Stimulated activated CD4-positive, alpha-beta T cell treated with anti-CD3 and anti-CD28 coated beads, Interleukin-2, amount 100 ng/mL, for 4 hours (primary cell): ENCODE measurements at places on chromosomes 13 and 19.

DNA sequence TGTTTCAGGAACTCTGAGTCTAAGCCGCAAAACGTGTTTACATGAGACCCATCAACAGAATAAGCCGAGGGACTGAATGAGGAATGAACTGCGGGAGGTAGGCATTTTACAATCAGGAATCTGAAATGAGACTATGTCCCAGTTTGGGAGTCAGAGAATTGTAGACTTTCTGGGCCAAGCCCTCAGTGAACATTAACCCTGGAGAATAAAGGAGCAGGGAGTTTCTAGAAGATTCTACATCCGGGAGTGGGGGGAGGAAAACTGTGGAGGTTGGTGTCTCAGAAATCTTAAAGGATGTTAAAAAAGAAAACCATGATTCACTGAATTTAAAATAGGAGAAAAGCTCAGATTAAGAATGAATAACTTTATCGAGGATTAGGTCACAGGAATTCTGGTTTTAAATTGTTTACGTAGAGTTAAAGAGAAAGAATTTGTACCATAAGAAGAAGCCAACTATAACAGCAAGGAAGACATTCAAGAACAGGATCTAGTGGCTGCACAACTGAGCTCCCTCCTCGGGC lies 18.5 kb downstream of the RFX2 start:
- DNase-seq: no peak

DNA sequence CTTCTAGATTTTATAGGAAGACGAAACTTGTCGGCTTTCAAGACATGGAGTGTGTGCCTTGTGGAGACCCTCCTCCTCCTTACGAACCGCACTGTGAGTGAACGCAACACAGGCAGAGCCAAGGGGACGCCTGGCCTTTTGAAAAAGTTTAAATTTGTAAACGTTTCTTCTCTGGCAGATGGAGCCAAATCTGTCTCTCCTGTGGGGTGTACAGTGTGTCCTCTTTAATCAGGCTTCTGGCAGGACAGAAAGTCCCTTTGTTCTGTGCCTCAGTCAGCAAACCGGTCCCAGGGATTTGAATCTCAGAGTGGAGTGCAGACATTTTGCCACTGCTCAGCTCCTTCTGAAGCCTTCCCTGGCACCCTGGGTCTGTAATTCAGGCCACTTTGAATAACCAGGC lies 56.5 kb downstream of the TNFRSF19 start:
- DNase-seq: no peak

GRCh38 chr19:33724021-33724720 lies 72.5 kb upstream of the KCTD15 start:
- no peak for DNase-seq

GRCh38 chr19:1992759-1993260 lies 22.7 kb downstream of the BTBD2 start:
- DNase-seq: no peak

GRCh38 chr19:11053817-11054195 lies 35.5 kb upstream of the LDLR start:
- DNase-seq: no peak

DNA sequence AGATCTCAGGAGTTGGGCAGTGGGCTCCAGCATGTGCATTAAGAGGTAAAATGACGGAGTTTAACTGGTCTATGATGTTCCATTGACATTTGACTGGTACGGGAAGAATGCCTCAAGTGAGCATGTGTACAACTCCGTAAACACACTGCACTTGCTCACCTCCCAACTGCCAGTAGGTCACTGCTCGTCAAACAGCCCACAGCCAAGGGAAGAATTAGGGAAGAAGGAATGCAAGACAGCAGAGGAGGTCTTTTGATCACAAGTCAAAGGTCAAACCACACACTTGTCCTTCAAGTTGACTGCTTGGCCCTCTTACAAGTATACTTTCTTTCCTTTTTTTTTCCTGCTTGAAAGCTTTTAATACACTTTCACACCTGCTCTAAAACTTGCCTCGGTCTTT lies 236.7 kb downstream of the B3GLCT start:
- DNase-seq: no peak

- DNase-seq: no peak
Observed at GRCh38 chr13:97296740-97297139, 74.6 kb downstream of the MBNL2 start.

- DNase-seq: peak; percentile 83
Observed at GRCh38 chr19:1851654-1852580, 3.6 kb upstream of the REXO1 start.

DNA sequence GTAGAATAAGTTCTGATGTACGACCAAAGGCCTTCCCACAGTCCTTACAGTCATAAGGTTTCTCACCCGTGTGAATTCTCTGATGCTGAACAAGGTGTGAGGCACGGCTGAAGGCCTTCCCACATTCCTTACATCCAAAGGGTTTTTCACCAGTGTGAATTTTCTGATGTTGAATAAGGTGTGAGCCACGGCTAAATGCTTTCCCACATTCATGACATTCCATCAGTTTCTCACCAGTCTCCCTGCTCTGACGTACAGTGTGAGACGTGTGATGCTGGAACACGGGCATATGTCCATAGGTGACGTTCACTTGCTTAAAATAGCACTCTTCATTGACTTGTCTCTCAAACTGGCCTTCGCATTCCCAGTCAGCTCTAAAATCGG lies 31.0 kb upstream of the COX7A1 start:
- no peak for DNase-seq

GRCh38 chr19:44927746-44928145 lies 13.3 kb downstream of the APOC1 start:
- DNase-seq: no peak

GRCh38 chr13:45492538-45492937 lies 27.8 kb downstream of the COG3 start:
- DNase-seq: no peak

- no peak for DNase-seq
Observed at GRCh38 chr13:98834254-98834960, 81.9 kb upstream of the SLC15A1 start.

GRCh38 chr13:76741046-76741445 lies 145.2 kb downstream of the KCTD12 start:
- DNase-seq: no peak

- no peak for DNase-seq
Observed at GRCh38 chr19:952680-953444, 27.0 kb downstream of the ARID3A start.

GRCh38 chr19:19218911-19219310 lies 7.2 kb downstream of the NCAN start:
- DNase-seq: no peak

DNA sequence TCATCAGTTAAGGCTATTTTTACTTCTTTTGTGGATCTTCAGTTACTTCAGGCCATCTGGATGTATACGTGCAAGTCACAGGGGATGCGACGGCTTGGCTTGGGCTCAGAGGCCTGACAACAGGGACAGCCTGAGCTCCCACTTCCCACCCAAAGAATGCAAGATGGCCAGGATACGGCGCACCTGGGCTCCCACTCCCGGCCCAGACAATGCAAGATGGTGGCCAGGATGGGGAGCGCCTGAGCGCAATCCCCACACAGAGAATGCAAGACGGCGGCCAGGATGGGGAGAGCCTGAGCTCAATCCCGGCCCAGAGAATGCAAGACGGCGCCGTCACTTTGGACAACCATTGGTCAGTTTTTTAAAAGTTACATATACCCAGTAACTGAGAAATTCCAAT lies 25.3 kb upstream of the MIER2 start:
- no peak for DNase-seq

- no peak for DNase-seq
Observed at GRCh38 chr19:6472713-6473112, 8.6 kb downstream of the CRB3 start.

DNA sequence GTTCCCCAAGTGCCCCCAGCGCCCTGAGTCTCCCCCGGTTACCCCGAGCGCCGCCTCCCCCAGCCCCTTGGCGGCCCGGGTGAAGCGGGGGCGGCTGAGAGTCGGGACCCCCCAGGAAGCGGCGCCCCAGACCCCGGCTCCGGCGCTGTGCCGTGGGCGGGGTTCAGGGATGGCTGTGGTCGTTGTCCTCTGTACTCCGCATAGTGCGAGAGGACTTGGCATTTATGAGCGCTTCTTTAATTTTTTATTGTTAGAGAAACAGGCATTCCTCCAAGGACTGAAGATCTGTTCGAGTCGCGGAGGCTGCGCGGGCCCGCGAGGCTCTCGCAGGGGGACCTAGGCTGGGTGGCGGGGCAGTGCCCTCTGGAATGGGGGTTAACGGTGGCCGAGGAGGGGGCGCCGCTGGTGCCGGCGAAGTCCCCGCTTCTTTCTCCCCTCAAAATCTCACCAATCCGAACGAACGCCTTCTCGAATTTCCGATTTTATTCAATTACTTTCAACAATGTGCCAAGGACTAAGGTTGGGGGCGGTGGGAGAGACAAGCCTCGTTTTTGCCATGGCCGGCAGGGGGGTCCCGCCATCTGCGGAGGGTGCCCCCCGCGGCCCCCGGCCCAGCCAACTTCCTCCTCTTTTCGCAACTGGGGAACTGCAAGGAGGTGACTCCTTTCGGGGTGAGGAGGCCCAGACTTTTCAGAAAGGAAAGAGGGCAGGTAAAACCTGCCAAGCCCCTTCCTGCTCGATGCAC lies 596 bp upstream of the GJB2 start:
- DNase-seq: no peak

DNA sequence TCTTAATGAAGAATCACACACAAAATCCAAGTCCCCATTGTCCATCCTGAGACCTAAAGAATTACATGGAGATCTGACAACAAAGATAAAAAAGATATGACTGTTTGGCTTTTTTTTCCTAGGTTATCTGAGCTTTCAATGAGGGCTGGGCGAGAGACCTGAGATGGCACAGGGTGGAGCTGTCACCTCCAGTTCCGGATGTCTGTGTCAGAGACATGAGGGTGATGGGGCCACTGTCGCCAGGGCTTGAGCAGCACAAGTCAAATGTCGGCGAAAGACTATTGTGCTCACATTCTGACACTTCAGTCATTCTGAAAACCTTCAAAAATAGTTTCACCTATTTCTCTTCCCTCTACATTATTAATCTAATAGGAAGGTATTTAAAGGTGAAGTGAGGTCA lies 65.7 kb downstream of the SLC7A1 start:
- no peak for DNase-seq

GRCh38 chr19:8610041-8610935 lies at the start of gene ADAMTS10:
ADAMTS10 (minus strand) TSS chr19:8610715; CDS start chr19:8605710, 5,005 bp downstream.
- no peak for DNase-seq

GRCh38 chr13:78524936-78525335 lies 78.4 kb downstream of the POU4F1 start:
- DNase-seq: no peak

DNA sequence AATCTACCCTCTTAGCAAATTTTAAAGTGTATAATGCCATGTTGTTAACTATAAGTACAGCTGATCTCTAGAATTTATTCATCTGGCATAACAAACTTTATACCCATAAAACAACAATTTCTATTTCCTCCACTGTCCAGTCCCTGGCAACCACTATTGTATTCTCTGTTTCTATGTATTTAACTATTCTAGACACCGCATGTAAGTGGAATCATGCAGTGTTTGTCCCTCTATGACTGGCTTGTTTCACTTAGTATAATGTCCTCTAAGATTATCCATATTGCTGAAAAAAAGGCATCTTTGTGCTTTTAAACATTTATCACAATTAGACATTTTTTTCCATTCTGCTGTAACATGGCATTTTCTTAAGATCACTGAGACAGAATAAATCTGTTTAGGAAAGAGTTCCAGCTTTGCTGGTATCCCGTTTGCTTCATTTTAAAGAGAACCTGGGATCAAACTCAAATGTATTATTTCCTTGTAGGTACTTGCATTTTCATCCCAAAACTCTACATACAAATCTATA lies 1191.0 kb downstream of the SLITRK5 start:
- DNase-seq: no peak

- peak; percentile 19 for DNase-seq
Observed at GRCh38 chr13:113029487-113030258, 60.7 kb downstream of the MCF2L start.

- peak; percentile 65 for DNase-seq
Observed at GRCh38 chr19:17488593-17489391, 18.5 kb downstream of the SLC27A1 start.

DNA sequence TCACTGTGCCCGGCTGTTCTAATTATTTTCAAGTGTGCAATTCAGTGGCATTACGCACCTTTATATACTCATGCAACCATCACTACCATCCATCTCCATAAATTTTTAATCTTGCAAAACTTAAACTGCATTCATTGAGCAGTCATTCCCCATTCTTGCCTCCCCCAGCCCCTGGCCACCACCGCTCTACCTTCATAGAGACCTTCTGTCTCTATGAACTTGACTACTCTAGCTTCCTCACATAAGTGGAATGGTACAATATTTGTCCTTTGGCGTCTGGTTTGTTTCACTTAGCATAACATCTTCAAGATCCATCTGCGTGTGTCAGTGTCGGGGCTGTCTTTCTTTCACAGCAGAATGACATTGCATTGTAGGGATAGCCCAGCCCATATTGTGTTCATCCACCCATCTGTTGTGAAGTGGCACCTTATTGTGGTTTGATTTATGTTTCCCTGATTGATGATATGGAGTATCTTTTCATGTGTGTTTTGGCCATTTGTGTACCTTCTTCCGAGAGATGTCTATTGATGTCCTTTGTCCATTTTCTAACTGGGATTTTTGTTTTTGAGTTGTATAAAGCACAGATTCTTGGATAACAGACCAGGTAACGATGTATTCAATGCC lies 64.8 kb upstream of the FLT1 start:
- DNase-seq: no peak

DNA sequence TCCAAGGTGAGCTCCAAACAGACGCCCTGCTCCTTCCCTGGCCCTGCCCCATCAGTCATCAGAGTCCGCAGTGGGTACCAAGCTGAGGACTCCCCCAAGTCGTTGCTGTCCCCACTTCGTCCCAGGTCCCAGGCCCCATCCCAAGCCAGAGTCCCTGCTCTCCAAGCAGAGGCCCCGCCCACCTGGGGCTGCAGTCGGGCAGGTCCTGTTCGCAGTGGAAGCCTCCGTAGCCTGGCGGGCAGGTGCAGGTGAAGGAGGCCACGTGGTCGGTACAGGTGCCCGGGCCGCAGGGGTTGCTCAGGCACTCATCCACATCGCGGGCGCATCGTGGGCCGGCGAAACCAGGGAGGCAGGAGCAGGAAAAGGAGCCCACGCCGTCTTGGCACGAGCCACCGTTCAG lies 19.4 kb downstream of the NOTCH3 start:
- no peak for DNase-seq

GRCh38 chr13:73403355-73404120 lies 344.7 kb downstream of the KLF5 start:
- no peak for DNase-seq

- DNase-seq: no peak
Observed at GRCh38 chr13:99031832-99032231, 54.0 kb upstream of the DOCK9 start.
